BJ (cell line): ENCODE measurements at places on chromosomes 1 and 21. TPM values are rescaled to one million over a fixed set of nuclear protein-coding genes. Genes with fewer than 3 reads are reported as not detected.
A peak's percentile ranks its signal among the peaks of the same experiment; 100 is the strongest.

- DNase-seq: no peak
These were observed 507.9 kb downstream of the TTLL7 start for GRCh38 chr1:83490988-83491387.

DNA sequence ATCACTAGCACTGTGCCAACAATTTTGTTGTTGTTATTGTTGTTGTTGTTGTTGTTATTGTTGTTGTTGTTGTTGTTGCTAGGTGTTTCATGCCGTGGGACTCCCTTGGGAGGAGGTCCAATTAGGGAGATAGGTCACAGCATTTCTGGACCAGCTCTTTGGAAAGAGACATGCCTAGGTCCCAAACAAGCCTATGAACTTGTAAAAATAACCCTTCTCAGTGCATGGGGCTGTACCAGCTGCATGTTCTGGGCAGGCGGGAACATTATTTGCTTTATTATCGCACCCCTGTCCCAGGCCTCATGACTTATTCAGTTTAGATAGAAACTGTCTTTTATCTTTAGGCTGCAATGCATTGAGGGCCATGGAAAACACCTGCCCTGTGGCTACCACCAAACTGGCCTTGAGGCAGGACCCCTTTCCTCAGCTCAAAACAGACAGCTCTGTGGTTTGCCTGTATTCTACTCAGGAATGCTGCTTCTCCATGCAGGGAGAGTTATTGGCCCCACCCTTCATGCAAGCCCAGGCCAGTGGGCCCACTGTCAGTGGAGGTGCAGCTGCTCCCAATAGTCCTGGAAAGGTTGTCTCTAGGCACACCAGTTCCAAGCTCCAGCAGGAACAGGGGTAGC lies 386.5 kb upstream of the BRINP3 start:
- DNase-seq: no peak

DNA sequence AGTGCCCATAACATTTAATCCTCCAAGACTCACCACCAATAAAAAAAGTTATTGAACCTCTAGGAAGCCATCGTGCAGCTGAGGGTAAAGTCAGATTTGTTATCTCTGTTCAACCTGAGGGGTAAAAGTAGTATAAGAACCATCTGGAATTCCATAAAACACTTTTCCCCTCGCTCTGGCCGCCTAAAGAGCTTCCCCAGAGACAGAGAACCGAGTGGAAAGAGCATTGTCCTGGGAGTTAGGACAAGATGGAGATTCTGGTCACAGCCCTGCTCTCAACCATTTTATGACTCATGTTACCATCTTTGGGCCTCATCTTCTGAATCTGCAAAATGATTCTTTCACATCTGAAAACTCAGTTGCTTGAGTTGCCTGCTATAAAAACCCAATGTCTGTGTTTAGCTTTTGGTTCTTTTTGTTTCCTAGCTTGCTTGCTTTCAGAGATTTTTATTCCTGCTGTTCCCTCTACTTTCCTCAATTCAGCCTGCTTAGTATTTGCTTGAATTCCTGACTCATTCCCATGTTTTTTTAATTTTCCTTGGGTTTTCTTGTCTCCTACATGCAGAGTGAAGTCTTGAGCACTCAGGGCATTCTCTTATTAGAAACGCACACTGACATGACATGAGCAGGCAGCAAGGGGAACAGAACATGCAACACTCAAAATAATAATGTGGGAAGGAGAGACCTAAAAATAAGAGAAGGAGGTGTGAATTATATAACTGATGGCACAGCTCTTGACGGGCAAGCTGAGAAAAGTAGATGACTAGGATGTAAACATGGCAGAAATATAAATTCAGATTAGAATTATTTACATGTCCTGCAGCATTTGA lies 1.7 kb downstream of the EPHX4 start:
- DNase-seq: no peak

The CHRM3 gene
- polyA plus RNA-seq: 0.72 and 0.78 TPM in 2 replicates

The SESN2 gene
- 35.4 and 53.4 TPM in 2 replicates for polyA plus RNA-seq

GRCh38 chr21:33650929-33651509 lies 8.7 kb downstream of the ITSN1 start:
- no peak for DNase-seq

GRCh38 chr1:25740071-25740470 lies 59.9 kb upstream of the SELENON start:
- no peak for DNase-seq

DNA sequence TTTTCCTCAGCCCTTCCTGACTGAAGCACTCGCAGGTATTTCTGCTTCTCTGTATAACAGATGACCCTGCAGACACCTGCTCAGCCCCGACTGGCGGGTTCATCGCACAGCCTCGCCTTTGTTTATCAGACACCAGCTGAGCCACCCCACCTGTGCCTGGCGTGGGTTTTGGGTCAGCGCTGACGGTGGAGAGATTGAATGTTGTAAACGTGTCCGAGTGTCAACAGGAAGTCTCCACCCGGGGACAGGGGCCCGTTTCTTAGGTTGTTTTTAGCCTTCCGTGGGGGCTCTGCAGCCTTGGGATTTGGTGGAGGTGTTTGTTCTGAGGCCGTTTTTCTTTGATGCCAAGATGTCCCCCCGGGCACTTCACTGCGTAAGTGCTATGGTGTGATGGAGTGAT lies 60.1 kb downstream of the COL18A1 start:
- DNase-seq: no peak

GRCh38 chr1:26327956-26328362 lies 10.2 kb downstream of the CD52 start:
- DNase-seq: no peak

DNA sequence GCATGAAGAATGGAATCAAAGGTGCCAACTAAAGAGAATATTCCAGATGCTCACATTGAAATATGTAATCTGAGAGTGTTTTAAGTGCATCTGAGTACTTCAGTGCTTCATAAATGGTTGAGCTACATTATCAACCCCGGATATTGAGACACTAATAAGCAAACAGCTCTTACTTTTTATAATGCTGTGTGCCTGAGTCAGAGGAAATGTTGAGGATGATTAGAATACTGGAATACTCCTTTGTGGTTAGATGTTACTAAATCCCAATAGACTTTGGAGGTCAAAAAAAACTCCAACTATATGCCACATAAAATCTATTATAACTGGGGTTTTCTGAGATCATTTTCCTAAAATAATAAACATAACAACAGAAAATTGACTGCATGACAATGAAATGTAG lies 12.5 kb upstream of the KCNA3 start:
- peak; percentile 20 for DNase-seq

GRCh38 chr1:8239306-8240023 lies 78.4 kb upstream of the SLC45A1 start:
- DNase-seq: no peak

The CLCNKB gene
- 0.42 and 0.83 TPM in 2 replicates for polyA plus RNA-seq

- DNase-seq: no peak
These were observed 13.9 kb downstream of the OR14I1 start for GRCh38 chr1:248688527-248689298.

The GJA5 gene
- polyA plus RNA-seq: 3.0 and 5.1 TPM in 2 replicates

DNA sequence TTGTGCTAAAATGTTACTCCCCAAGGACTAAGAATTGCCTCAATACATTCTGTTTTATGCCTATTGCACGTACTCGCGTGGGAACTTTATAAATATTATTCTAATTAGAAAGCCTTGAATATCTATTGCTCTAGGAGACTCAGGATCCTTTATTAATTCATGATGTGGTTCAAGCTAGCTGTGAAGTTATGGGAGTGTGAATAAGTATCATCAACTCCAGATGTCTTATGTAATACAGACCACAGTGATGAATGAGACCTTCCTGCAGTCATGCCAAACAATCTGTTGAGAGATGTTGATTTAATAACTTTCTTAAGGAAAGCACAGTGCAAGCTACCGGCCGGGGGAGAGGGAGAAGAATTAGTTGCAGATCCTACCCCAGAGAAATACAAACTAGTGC lies 519.2 kb upstream of the ZP4 start:
- DNase-seq: no peak

The SYT14 gene
- polyA plus RNA-seq: 1.5 and 3.1 TPM in 2 replicates

GRCh38 chr1:43511394-43511793 lies 19.3 kb upstream of the PTPRF start:
- DNase-seq: no peak

DNA sequence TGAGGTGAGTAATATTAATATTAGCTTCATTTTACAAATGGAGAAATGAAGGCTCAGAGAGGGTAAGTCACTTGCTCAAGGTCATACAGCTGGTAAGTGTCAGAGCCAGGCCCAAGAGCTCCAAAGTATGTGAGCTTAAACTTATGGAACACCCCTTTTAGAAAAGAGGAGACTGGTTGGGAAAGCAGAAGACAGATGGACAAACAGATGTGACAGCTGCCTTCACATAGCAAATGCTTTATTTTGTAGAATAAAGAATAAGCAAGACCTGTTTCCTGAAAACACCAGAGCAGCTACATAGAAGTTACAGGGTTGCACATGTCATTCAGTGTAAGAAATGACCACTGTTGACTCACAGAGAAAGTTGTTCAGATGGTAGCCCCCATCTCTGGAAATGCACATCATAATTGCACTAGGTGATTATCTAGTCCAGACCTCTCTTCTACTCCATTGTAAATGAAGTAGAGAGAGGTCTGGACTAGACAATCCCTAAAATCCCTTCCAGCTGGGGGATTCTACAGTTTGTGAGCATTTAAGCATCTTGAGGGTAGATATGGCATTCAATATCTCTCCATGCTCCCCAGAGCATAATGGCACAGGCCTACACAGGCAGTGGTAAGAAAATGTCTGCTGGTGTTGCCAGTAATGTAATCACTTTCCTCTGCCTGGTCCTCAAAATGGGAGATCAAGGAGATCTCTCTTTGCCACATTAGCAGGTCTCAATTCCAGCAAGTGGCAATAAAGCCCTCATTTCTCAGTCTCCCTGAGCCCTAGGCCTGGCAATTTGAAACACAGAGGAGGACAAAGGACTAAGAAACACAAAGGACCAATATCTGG lies 188.2 kb upstream of the FGGY start:
- no peak for DNase-seq

The GUCA2B gene
- not detected in 2 replicates for polyA plus RNA-seq

DNA sequence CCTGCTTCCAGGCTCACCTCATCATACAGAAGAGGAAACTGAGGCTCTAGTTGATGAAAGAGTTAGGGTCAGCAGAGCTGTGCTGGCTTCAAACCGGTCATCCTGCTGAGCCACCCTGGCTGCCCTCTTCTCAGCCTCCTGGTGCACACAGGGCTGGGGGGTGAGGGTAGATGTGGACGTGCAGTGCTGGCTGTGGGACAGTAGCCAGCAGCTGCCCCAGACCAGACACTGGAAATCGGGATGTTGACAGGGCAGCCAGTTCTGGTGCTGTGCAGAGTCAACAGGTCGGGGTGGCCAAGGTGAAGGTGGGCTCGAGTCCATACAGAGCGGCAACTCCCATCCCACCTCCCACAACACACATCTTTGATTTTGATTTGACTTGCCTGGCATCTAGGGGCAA lies 1.5 kb upstream of the CLCNKA start:
- DNase-seq: no peak

- no peak for DNase-seq
These were observed 48.6 kb upstream of the EXO1 start for GRCh38 chr1:241799416-241799815.

- DNase-seq: no peak
These were observed 5.3 kb downstream of the PRDM16 start for GRCh38 chr1:3074297-3074741.
